Osteoblast (primary cell): ENCODE measurements at places on chromosomes 2 and 18. TPM values are rescaled to one million over a fixed set of nuclear protein-coding genes. Genes with fewer than 3 reads are reported as not detected.
A peak's percentile ranks its signal among the peaks of the same experiment; 100 is the strongest.

- DNase-seq = no peak
These were observed 22.1 kb upstream of the CCDC150 start for GRCh38 chr2:196617430-196617829.

DNA sequence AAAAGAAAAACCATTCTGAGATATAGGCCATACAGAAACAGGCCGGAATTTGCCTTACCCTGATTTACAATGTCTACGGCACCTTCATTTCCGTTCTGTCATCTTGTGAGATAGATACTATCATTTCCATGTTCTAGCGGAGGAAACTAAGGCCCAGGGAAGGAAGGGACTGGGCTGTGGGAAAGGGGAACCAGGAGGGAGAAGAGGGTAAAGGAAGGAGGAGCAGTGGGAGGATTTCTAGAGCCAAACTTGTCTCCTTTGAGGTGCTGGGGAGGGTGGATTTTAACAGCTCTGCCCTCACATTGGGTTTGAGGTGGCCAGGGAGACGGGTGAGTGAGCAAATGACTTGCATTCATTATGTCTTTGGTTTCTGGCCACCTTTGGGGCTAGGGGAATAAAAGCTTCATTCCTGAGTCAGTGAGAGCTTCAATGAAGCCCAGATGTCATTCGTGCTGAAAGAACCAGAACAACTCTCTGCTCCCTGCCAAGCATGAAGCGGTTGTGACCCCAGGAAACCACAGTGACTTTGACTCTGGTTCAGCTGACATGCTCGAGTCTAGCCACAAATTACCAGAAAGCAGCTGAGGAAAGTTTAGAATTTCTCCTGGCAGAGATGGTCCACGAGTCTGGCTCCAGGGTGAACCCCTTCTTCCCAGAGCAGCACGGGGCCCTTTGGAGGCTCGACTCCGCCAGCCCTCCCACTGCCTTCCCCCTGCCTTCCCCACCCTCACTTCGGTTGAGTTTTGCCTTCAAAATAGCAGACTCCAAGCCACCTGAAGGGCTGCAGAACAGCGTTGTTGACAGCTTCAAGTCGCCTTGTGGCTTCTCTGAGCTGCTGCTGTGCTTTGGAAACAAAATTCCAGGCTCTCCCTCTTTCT lies 3.8 kb downstream of the ACTG2 start:
- peak; percentile 83 for DNase-seq

The UGT1A1 gene
- not detected in 2 replicates for total RNA-seq

GRCh38 chr18:52348209-52348608 lies 8.2 kb downstream of the DCC start:
- no peak for DNase-seq

DNA sequence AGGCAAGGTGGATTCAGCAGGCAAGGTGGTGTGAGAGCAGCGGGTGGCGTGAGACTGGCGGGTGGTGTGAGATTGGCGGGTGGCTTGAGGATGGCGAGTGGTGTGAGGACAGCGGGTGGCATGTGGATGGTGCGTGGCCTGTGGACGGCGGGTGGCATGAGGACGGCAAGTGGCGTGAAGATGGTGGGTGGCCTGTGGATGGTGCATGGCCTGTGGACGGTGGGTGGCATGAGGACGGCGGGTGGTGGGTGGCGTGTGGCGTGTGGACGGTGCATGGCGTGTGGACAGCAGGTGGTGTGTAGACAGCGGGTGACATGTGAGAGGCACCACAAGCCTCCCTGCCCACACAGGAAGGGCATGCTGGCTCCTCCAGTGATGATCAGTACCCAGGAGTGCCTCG lies 186.9 kb upstream of the SALL3 start:
- DNase-seq = no peak

GRCh38 chr2:147511491-147511948 lies 333.3 kb upstream of the ACVR2A start:
- DNase-seq = peak; percentile 83

The MRO gene
- 0.59 and 1.8 TPM in 2 replicates for total RNA-seq

The PLB1 gene
- 0.36 and 0.88 TPM in 2 replicates for total RNA-seq

DNA sequence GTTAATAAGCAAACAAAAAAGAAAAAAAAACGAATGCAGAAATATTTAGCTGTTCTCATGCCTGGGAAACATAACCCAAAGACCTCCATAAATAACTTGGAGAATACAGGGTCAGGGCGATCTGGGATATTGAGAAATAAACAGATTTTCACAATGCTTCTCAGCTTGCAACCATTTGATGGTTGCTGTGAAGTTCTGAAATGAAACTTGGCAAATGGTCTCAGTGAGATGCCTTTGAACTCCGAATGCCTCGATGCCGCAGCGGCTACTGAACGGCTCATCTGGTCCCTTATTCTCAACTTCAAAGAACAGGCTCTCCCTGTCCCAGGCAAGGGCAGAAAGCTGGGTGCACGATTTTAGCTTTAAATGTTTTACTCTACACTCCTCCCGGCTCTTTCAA lies 78.1 kb downstream of the ZNF516 start:
- no peak for DNase-seq

- peak; percentile 63 for DNase-seq
These were observed 1.3 kb downstream of the LIPG start for GRCh38 chr18:49563130-49563540.
